ENCODE measurements at places on chromosomes 2 and 18.
A peak's percentile ranks its signal among the peaks of the same experiment; 100 is the strongest.

- no peak for DNase-seq
Observed at GRCh38 chr2:65483763-65484162, 51.4 kb upstream of the SPRED2 start.

GRCh38 chr18:55863876-55864275 lies 275.9 kb upstream of the TCF4 start:
- DNase-seq: no peak

DNA sequence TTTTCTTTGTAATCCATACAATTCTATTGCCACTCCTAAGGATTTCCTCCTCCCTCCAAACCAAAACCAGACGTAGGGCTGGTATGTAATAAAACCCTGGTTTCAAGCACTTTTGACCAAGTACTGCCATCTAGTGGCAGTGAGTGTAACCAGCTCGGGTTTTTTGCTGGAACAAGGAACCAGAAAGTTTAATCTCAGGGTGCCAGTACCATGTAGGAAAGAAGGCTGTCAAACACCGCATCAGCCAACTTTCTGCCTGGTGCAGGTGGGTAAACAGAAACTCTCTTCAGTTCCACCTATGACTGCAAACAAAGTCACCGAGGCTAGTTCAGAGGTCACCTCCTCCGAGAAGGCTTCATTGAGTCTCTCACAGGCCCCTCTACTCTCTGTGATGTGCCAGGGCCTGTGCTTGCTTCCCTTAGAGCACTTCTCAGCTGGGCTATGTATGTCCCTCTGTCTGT lies 10.2 kb upstream of the THNSL2 start:
- DNase-seq: peak; percentile 72

DNA sequence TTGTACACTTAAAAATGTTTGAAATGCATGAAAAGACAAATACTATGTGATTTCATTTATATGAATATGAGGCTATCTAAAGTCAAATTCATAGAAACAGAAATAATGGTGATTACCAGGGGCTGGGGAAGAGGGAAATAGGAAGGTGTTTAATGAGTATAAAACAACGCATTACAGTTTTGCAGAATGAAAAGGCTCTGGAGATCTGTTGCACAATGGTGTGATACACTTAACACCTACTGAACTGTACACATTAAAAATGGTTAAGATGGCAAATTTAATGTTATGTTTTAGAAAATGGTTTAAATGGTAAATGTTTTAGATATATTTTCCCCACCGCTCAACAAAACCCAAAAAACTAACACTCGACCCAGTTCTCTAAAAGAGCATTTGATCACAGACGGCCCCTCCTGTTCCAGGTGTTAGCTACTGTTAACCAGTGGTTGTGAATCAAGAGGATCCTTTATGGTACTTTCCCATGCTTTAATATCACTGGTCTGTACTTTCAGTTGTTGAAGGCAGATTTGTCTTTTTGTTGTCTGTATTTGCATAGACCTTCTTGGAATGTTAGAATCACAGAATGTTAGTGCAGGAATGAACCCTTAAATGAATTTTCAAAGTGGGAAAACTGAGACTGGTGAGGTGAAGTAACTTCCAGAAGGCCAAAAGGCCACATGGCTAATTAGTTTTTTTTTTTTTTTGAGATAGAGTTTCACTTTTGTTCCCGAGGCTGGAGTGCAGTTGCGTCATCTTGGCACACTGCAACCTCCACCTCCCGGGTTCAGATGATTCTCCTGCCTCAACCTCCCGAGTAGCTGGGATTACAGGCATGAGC lies 10.2 kb downstream of the RAB10 start:
- no peak for DNase-seq

GRCh38 chr2:215565897-215566296 lies 130.0 kb upstream of the FN1 start:
- DNase-seq: no peak

DNA sequence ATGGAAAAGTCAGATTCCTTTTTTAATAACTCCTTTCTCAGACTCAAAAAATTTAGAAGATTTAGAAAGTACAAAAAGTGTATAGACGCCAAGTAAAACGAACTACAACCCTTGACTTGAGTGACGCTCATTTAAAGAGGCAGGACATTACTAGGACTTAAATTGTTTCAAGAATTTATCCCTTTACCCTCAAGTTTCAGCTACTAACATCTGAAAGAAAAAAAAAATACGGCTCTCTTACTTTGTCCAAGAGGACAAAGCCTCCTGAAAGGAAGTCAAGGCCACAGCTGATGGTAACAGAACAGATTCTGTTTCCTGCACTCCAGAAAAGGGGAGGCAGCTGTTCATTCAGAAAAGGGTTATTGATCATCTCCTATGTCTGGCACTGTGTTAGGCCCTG lies 57.6 kb upstream of the PKDCC start:
- DNase-seq: no peak

DNA sequence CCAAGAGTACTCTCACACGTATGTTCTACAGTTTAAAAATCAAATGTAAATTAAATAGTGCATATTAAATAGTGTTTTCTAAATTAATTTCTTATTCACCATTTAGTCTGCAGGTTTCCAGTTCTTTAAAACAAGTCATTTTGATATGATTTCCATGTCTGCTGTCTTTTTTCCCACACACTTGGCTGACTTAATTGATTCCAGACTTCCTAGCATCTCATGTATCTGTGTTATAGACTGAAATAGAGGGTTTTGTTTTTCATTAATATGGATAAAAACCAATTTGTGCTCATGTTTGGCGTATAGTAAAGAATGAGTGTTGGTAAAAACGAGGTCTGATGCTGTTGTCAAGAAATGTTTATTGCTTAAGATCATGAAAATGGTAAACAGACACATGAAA lies 104.3 kb downstream of the SRBD1 start:
- DNase-seq: no peak

DNA sequence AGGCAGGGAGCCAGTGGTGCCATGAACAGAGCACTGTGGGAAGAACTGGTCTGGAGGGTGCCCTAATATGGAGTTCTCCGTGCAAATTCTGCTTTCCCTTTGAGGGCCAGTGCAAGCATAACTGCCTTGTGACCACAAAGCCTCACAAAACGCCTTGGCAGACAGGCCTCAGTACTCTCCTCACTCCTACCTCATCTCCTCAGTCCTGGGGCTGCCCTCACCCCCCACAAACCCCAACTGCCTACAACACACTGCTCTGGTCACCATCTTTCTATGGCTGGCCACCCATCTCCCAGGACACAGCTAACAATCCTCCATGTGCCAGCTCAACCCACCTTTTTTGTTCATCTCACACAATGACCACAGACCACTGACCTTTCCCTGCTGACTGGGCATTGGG lies 8.9 kb downstream of the COX5B start:
- no peak for DNase-seq

- DNase-seq: no peak
Observed at GRCh38 chr2:185738679-185739472, at the start of gene FSIP2. Gene FSIP2, plus strand, starts transcription at chr2:185738804. Its CDS starts 91 bp downstream, at chr2:185738895.

Data from OCI-LY7 (cell line).